Astrocyte of the spinal cord (primary cell): ENCODE measurements at places on chromosomes 16 and 17.

DNA sequence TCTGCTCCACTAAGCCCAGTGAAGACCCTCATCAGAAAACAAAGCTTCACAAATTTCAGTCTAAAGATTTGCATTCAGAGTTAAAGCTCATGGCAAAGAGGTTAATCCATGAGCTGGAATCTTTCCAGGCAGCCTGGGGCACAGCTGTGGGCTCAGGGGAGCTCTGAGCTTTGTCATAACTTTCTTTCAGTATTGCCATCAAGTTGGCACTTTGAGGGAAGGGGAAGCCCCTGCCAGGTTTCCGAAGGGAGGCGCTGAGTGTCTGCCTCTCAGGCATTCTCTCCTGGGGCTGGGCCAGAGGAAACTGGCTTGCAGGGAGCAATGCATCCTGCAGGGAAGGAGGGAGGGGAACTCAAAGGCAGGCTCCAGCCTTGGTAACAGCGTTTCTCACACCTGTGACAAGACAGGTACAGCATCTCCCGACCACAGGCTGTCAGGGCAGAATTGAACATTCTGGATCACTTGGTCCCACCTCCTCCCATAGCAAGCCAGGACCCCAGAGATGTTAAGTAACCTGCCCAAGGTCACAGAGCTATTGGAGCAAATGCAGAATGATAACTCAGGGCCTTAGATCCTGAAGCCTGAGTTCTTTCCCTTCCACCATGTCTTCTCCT lies 3.9 kb downstream of the LPO start:
- no peak for DNase-seq

DNA sequence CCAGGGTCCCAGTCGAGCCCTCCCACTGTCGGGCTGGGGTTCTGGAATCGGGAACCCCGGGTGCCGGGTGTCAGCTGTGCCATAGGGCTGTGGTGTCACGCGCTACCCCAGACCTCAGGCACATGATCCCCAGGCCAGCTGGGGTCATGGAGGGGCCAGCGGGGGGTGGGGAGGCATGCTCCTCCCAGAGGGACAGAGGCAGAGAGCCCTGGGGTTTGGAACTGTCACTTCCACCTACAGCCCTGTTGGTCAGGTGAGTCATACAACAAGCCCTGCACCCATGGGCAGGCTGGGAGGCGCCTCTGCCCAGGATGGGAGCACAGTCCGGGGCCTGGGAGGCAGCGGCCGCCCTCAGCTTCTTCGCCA lies 63.0 kb downstream of the BAIAP2 start:
- DNase-seq, result peak; percentile 32

- no peak for DNase-seq
Observed at GRCh38 chr17:62986549-62986948, 20.5 kb downstream of the TANC2 start.

DNA sequence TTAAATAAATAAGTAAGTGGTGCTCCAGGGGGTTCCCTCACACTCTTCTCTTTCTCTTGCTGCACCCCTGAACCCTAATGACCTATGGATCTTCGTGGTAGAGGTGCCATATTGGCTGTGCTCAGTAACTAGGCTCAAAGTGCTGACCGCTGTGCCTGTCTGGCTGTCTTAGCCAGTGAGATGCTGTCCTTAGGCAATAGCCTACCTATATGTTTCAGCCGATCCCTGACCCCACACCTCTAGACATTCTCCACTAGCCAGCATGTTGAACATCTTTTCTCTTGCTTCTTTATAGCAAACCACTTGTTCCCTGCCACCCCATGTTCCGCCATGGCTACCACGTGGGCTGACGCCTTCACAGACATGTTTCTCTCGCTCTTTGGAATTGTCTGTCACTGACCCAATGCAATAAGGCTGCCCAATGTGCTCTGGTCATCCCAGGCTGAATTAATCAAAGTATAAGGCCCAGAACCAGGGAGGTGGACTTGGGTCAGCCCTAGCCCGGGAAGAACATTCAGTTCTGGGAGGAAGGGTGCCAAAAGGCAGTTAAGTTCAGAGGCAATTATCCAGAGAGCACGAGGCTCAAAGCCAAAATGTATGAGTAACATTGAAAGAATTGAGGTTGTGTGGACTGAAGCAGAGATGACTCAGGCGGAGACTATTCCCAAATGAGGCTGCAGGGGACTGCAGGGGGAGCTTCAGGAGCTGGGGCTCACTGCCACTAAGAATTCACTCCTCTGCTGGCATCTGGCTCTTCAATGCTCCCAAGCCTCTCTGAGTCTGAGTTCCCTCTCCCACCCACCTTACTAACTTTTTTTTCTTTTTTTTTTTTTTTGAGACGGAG lies 28.7 kb upstream of the TNRC6A start:
- DNase-seq, result peak; percentile 98

DNA sequence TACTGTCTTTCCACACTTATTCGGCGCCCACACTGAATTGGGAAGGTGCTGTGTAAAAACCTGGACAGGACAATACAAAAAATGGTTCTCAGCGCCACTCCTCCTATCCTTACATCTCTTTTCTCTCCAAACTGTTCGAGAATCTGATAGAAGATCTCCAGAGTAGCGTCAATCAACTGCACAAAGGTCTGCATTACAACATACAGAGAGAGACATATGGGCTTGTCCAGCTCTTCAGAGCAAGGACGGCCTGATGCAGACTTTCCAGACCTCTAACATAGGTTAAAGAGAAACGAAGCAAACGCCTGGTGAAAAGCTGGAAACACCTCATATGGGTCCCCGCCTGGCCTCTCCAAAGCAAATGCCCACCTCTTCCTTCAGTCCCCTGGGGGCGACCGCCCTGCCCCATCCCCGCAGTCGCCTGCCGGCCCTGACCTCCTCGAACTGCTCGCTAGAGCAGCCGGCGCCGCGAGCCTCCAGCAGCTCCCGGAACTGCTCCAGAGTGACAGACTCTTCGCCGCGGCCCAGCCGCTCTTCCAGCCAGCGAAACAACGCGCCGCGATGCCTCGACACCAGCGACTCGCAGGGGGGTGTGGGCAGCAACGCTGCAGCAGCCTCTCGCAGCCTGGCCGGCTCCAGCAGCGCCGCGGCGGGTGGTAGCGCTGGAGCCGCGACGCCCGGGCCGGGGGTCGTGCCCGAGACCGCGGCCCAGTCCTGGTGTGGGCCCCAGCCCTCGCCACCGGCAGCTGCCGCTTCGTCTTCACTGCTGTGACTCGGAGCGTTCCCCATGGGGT lies 526 bp downstream of the ZZEF1 start:
- DNase-seq, result peak; percentile 25

GRCh38 chr16:88978608-88979346 lies 1.8 kb upstream of the CBFA2T3 start:
- DNase-seq, result no peak

DNA sequence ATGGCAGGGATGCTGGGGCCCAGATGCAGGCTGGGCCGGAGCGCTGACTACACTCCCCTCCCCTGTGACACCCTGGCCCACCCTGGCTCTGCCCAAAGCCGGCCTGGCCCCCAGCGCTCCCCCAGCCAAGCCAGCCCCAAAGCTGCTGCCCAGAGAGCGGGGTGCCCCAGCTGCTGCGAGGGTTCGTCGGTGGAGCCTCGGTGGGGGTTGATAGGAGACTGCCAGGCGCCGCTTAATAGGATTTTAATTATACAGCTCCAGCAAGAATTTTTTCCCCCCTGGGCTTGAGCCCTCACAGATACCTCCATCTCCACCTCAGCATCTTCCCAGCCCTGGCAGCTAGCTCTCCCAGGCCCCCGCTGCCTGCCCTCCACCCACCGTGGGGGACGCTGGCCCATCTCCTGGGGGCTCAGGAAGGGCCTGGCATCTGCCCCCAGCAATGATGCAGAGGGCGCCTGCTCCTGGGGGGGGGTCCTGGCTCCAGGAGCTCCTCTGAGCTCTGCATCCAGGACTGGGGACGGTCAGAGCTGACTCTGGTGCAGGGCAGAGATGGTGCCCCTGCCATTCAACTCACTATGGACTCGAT lies 36.8 kb upstream of the DLX4 start:
- no peak for DNase-seq

GRCh38 chr16:25143928-25144327 lies 32.4 kb downstream of the LCMT1 start:
- no peak for DNase-seq

DNA sequence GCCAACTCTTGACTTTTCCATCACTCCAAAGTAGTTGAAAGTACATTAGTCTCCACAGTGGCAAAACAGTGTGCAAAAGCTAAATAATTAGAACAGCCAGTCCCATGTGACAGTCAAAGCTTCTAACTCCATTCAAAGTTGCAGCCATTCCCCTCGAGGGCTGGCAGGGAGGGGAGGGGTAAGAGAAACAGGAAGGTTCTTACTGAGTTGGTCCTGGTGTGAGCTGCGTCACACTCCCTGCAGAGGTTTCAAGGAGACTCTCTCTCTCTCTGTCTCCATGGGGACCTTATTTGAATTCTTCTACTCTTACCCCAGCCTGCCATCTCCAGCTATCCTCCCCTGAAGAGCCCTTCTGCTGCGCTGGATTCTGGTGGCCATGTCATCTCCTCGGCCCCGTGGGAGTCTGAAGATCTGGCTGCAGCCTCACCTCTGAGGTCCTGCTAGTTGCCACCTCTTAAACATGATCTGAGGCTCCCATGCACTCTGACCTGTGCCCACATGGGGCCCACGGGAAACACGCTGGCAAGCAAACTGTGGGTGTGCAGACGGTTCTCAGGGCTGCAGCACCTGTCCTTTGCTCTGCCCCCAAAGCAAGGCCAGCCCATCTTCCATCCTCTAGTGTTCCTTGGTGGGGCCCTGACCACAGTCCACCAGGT lies 23.3 kb upstream of the STH start:
- DNase-seq, result no peak

DNA sequence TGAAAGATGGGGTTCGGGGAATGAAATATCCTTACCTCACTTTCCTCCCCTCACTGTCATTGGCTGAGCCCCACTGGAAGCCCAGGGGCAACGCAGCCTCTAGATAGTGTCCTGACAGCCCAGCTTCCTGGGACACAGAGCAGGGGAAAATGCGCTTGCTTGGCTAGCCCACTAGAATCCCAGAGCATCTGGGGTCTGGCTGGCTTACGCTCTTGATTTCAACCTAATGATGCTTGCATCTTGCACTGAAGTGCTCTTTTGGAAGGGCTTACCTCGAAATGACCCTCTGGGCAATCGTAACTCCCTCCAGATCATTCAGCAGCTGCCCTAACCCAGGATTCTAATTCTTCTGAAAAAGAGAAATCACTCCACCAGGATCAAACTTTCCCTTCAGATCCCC lies 147.6 kb downstream of the SOX9 start:
- DNase-seq, result no peak

DNA sequence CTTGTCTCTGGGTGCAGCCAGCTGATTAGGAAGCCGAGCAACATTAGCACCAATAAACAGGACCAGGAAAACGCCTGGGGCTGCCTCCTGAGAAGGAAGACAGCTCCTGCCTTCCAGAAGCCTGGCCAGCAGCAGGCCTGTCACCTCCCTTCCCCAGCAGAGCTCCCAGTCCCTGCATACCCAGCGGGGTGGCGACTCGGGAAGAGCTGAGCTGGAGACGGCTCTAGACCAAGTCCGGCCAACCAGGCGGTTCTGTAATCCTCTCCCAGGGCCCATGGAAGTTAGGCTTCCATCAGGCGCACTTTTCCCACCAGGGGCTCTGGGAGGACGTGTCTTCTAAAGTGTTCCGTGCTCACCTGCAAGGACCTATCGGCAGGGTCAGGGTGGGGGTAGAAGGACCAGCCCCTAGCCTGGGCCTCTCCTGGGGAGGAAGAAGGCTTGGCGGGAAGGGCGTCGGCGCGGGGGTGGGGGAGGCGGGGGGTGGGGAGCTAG lies 12.0 kb upstream of the CLUH start:
- no peak for DNase-seq

- peak; percentile 67 for DNase-seq
Observed at GRCh38 chr17:42193969-42194899, at the start of gene GHDC. Gene GHDC, minus strand, starts transcription at chr17:42194494. Its CDS starts 913 bp downstream, at chr17:42193581.

DNA sequence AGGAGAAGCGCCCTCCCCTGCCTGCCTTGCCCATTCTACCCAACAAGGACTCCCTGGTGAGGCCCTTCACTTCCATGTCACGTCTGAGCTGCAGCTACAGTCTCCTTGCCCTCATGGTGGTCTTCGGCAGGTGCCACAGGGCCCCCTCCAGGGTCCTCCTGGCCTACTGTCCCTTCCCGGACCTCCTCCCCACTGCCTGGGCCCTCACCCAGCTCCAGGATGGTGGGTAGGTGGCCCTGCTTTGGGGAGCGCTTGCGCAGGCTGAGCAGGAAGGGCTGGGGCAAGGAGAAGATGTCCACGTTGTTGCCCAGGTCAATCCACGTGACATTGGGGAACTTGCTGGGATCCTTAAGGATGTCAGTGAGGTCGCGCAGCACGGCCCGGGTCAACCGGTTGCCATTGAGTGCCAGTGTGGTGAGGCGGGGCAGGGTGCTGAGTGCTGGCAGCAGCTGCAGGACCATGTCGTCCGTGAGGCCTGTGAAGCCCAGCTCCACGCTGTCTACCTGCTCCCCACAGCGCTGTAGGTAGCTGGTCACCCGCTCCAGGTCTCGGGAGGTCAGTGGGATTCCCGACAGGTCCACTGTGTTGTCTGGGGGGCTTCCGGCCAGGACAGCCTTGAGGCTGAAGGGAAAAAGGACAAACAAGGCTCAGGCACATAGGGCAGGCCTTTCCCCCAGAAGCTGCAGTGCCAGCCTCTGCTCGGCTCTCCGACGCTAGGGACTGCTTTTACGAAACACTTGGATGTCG lies 28.3 kb downstream of the TRPV2 start:
- DNase-seq, result no peak

- no peak for DNase-seq
Observed at GRCh38 chr16:49516382-49517036, 142.9 kb downstream of the C16orf78 start.
